ENCODE measurements at places on chromosomes 12 and 14.

DNA sequence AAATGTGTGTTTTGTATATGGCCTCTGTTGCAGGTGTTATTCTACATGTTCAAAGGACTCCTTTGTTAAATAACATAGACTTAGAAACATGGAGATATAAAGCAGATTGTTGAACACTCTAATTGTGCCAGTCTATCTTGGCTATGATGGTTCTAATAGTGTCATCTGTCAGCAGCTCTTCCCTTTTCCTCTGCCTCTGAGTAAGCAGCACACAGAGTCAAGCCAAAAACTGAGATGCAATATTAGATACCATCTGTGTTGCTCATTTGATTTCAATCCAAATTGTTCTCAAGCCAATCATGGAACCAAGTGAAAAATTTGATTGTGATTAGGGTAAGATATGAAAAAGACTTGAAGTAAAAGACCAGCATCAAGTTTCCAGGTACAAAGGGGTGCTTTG is 871.1 kb upstream of the MGAT4C start:
- no peak for DNase-seq

DNA sequence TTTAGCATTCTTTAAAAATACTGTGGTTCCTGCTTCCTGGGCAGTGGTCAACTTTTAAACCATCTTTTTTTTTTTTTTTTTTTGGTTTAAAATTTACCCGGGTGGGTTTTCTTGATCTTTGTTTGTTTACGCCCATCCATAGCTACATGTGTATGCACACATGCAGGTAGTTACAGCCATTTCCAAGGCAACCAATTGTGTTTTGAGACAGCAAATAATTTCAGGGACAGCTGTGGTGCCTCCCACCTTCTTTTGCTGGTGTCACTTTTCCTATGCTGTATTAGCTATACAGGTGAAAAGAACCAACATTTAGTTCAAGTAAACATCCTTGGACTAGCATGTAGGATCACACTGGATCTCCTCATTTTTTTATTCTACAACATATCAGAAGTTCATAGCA is 52.0 kb upstream of the PSMA6 start:
- peak; percentile 37 for DNase-seq

- no peak for DNase-seq
These were observed 642 bp upstream of the ACSM4 start for GRCh38 chr12:7303230-7303629.

GRCh38 chr12:97801471-97802059 is 339.0 kb downstream of the RMST start:
- no peak for DNase-seq

DNA sequence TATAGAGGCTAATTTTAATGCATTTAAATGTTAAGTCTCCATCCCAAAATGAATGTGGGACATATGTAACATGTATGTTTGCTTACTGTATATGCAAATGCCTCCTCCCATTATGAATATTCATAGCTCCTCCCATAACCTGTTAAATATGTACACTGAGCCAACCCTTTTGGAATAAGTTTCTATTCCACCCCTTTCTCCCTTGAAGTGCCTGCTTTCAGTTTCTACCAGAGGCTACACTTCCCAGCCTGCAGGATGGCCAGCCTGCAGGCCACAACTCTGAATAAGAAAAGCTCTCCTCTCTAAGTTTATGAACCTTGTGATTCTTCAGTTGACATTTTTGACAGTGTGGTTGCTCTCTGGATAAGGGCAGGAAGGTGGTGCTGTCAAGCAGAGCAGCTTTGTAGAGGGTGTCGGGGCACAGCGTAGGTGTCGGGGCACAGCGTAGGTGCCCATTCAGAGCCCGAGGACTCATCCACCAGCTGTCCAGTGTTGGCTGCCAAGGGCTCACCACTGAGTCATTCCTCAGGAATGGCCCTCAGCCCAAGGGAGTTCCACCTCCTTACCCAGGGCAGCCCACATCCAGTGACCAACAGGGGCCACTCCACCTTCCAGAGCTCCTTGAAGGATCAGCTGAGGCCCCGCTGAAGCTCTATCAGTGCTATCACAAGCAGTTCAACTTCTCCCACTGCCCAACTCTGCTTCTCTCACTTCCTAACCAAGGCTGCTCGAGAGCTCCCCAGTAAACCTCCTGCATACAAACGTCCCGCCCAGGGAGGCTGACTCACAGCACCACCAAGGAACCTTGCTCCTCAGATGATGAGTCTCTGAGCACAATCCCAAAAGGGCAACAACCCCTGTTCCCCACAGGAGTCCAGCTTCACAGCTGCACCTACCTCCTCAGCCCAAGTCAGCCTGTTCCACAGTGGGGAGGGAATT is 31.4 kb downstream of the VWF start:
- no peak for DNase-seq

DNA sequence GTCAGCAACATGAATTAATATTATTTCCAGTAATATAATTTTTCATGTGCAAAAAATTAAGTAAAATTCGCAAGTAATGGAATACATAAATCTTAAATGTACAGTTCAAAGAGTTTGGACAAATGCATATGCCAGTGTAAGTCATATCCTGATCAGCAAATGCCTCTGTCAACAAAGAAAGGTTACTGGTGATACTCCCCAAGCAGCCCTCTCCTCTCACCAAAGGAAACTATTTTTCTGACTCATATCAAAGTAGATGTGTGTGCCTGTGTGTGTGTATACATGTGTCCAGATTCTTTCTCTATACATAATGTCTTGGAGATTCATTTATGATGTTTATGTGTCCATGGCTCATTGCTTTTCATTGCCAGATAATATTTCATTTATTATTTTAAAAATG is 1035.0 kb downstream of the SLC16A7 start:
- no peak for DNase-seq

GRCh38 chr12:4178424-4179170 is 95.0 kb upstream of the CCND2 start:
- DNase-seq = peak; percentile 15

DNA sequence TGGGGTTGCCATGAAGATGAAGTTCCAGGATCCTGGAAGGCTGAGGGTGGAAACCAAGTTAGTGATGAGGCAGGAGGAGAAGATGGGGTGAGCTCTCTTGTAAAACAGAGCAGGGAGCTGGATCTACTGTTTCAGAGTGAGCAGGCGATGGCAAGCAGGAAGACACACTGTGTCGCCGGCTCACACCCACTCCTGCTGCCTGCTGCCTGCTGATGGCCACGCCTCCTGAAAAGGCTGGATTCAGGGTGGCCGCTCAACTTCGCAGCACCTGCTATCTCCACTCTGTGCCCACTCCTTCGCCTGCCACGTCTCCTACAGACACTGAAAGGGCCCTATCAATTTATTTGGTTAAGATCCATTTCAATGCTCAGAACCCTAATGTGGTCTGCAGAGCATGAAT is 96.1 kb downstream of the RBM19 start:
- DNase-seq = no peak

DNA sequence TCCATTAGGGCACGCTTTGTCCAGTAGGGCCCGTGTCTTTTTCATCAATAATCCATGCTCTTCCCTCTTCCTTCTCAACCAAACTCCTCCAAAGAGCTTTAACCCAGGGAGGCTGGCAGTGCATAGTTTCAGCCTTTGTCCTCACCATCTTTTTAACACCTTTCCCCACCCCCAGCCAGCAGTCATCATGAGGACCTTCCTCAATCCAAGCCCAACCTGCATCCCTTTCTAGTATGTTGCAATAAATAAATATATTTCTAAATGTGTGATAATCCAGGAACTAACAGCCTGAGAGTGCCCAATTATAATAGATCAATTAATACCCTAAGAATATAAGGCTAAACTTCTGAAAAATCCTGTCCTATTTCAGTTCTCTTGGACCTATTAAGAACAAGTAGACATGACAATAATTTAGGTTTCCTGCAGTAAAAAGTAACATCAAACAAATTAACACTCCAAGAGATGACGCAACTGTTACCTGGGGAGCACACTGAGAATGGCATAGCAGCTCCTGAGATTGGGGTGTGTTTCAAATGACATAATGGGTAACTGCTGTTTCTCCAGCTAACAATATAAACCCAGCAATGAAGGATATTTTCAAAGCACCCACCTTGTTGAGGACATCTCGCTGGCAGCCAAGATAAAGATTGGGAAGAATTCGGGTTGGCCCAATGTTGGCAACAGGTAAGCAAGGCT is 62.6 kb downstream of the DUSP16 start:
- no peak for DNase-seq

- peak; percentile 84 for DNase-seq
These were observed 21.6 kb upstream of the GPR132 start for GRCh38 chr14:105086833-105087307.

GRCh38 chr14:94646066-94646465 is 33.9 kb downstream of the SERPINA3 start:
- no peak for DNase-seq

DNA sequence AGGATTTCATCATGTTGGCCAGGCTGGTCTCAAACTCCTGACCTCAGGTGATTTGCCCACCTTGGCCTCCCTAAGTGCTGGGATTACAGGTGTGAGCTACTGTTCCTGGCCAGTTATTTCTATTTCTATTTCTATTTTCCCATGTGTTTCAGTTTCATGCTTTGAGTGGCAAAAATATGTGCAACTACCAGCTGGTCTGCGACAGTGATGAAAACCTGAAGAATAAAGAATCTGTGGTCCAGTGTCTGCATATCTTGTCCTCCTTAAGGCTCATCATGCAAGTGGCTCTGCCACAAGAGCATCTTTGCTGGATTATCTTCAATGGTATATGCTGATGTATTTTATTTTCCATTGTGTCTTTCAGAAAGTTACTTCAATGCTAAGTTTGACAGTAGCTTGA is 17.4 kb downstream of the CFAP54 start:
- no peak for DNase-seq

GRCh38 chr14:27175489-27175888 is 577.7 kb upstream of the NOVA1 start:
- DNase-seq = no peak

DNA sequence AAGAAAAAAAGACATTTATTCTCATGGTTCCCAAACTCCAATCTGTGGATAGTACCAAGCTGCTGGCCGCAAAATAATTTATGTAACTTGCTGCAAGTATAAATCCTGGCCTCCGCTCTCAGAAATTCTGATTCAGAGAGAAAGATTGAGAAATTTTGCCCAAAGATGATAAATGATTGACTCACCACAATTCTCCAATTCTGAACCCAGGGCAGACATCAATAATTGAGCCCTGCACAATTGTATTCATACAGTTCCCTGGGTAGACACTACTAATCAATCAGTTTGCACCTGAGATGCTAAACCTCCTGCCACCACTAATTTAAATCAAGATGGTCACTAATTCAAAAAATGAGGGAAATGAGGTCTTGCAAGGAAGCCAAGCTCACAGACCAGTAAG is 38.2 kb downstream of the TRPV4 start:
- DNase-seq = no peak

DNA sequence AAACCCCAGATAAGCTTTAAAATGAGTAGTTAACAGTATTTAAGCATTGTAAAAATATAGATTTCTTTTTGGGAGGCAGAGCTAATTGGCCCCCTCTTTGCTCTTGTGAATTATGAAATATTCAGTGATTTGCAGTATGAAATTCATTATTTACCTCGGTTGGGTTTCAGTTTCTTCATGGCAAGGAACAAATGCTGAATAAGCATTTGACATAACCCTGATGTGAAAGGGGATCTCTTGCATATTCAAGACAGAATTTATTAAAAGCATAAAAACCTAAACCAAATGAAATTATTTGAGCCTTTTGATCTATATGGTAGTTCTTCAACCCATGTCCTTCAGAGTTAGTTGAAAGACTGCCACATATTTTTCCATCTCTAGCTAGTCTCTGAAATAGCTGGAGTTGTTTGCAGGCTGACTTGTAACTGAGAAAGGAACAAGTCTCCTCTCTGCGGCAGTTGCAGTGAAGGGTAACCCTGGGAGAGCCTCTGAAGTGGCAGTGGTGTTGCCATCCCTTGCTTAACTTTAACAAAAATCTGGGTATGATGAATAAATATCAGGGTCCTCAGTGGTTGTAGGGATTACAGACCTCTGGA is 690 bp downstream of the AKAP6 start:
- DNase-seq = no peak

GRCh38 chr12:43893670-43894069 is 57.8 kb downstream of the TMEM117 start:
- DNase-seq = no peak

DNA sequence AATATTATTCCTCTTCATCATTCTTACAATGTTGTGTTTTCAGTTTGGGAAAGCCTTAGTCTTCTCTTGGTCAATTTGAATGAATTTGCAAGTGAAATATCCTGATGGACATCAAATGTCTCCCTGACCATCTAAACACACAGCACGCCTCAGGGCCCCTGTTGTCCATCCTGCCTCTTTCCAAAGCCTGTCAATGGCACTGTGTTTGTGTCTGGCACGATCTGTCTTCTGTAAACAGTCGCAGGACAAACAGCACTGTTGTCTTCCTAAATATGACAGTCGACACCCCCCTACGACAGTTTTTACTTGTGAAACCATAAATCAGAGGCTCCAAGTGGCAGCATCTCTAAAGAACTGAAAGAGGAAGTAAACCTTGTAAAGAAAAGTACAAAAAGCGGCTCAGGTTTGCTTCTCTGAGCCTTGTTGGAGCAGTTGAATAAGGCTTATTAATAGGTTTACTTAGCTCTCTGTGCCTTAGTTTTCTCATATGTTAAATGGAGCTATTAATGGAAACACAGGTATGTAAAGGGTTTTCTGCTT is 285.8 kb downstream of the NRXN3 start:
- DNase-seq = no peak

- DNase-seq = no peak
These were observed 71.3 kb downstream of the PRIMA1 start for GRCh38 chr14:93716746-93717667.

- peak; percentile 60 for DNase-seq
These were observed 108.7 kb upstream of the CCND2 start for GRCh38 chr12:4164559-4165558.

- no peak for DNase-seq
These were observed 6.8 kb upstream of the RNU7-1 start for GRCh38 chr12:6936636-6937480.

DNA sequence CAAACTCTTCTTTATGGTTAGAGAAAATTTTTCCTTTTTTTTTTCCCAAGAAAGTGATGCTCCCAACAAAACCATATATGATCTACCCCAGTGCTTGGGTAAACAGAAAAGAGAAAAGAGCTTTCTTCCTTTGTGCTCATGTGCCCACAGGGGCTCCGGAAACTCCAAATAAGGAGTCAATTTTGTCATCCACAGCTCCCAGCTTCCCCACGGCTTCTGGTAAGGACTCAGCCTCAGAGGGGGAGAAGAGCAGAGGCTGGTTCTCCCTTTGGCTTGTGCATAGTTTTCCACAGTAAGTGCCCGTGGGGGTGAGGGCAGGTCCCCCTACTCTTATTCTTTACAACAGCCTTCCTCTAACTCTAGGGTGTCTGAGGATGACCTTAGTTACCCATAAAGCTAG is 13.3 kb upstream of the RGS6 start:
- no peak for DNase-seq

All from CD4-positive, alpha-beta T cell treated with Interleukin-2 at 100 ng/mL for 4 hours (primary cell).